ENCODE measurements at places on chromosomes 1 and 21.

- no peak for DNase-seq
Observed at GRCh38 chr1:154478013-154478412, 24.0 kb upstream of the TDRD10 start.

GRCh38 chr1:12383786-12384185, 154.0 kb downstream of the VPS13D start:
- DNase-seq, result no peak

DNA sequence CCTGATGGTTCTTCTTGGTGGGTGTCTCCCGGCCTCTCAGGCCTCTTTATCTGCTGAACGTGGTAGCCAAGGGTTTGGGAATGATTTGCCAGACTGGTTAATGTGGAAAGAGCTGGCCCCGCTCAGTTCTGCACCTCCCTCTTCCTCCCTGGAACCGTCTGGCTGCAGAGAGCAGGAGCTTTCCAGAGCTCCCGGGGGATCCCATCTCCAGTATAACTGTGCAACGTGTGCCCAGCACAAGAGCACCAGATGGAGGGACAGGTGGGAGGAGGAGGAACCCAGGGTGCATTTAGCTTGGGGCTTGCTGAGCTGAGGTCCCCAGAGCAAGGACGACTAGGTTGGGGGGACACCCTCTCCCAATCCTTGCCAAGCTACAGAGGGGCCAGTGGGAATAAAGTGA, 5.0 kb downstream of the TFF1 start:
- no peak for DNase-seq

DNA sequence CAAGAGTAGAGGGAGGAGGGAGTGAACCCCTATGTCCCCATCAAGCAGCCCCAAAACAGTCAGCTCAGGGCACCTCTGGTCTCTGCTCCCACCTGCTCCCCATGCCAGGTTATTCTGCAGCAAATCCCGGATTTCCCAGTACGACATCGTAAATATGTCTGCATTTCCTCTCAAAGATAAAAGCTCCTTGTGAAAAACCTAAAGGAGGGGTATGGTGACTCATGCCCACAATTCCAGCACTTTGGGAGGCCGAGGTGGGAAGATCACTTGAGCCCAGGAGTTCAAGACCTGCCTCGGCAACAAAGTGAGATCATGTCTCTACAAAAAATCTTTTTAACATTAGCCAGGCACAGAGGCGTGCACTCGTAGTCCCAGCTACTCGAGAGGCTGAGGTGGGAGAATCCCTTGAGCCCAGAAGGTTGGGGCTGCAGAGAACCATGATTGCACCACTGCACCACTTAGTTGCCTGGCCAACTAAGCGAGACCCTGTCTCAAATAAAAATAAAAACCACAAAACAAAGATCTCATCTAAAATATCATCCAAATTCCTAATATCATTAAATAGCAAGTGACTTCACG, 7.1 kb downstream of the ACOT7 start:
- no peak for DNase-seq

- DNase-seq, result no peak
Observed at GRCh38 chr1:113073479-113073950, 517 bp downstream of the LRIG2 start.

DNA sequence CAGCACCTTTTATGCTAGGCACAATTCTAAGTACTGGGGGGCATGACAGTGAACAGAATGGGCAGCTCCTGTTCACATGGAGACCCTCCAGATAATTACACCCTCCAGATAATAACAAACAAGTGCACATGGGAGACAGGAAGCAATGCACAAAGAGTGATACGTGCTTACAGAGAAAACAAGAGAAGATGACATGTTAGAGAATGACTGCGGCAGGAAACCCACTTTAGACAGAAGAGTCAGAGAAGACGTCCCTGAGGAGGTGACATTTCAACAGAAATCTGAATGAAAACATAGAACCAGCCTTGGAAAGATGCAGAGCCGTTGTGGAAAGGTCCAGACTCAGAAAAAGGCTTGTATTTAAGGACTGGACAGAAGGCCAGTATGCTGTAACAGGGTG, 54.7 kb upstream of the ARTN start:
- DNase-seq, result no peak

GRCh38 chr1:39395357-39395831, 96.0 kb upstream of the BMP8A start:
- DNase-seq, result no peak

GRCh38 chr1:208835781-208836180, 591.6 kb upstream of the PLXNA2 start:
- no peak for DNase-seq

- DNase-seq, result no peak
Observed at GRCh38 chr1:246122071-246122470, 385.0 kb downstream of the SMYD3 start.

DNA sequence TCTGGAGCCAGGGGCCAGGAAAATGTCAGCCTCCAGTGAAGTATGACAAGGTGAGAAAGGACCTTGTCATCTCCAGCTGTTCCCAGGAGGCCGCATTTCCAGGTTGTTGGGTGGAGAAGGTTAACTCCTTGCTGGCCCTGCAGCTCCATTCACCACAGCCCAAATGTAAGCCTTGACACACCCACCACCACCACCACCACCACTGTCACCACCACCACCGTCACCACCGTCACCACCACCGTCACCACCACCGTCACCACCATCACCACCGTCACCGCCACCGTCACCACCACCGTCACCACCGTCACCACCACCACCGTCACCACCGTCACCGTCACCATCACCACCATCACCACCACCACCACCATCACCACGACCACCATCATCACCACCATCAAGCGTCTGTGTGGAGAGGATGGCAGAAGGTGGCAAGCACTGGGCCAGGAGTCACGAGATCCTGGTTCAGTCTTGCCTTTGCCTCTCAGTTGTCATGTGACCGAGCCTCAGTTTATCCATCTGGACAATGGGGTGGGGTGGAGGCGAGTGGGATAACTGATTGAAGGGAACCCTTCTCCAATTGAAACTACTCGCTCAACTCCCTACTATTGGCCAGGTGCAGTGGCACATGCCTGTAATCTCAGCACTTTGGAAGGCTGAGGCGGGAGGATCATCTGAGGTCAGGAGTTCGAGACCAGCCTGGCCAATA, 21.2 kb upstream of the FAM131C start:
- no peak for DNase-seq

- DNase-seq, result no peak
Observed at GRCh38 chr21:39105341-39105765, 77.9 kb downstream of the PSMG1 start.

DNA sequence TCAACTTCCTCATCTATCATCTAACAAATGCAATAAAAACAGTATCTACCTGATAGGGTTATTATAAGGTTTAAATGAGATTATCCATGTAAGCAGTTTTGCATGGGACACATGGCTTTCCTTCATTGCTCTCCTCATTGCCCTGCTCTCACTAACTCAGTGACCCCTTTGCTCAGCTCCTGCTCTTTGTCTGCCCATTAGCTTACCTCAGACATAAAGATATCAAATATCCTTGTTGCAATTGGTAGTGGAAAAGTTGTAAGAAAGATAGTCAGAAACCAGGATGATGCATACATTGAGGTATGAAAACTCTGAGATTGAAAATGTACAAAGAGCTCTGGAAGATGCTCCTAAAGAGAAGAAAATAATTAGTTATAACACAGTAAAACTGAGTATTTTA, 89.8 kb downstream of the EVI5 start:
- DNase-seq, result no peak

- DNase-seq, result no peak
Observed at GRCh38 chr21:27104846-27105431, 138.1 kb upstream of the ADAMTS5 start.

DNA sequence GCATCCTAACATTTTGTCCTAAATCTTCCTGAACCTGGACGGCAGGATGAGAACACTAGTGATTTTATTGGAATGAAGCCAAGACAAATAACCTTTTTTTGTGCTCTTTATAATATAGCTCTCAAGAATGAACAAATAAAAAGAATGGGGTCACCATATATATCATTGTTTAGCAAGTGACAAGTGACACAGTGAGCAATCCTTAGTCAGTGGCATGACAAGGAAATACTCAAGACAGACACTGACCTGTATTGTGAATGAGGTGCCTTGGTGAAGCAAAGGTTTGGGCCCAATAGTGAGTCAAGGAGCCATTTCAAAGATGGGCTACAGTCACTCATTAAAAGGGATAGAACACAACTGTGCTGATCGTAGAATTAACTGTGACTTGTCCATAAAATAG, 35.7 kb downstream of the PTGFR start:
- DNase-seq, result no peak

- DNase-seq, result peak; percentile 21
Observed at GRCh38 chr1:24189528-24189927, 2.4 kb upstream of the IFNLR1 start.

DNA sequence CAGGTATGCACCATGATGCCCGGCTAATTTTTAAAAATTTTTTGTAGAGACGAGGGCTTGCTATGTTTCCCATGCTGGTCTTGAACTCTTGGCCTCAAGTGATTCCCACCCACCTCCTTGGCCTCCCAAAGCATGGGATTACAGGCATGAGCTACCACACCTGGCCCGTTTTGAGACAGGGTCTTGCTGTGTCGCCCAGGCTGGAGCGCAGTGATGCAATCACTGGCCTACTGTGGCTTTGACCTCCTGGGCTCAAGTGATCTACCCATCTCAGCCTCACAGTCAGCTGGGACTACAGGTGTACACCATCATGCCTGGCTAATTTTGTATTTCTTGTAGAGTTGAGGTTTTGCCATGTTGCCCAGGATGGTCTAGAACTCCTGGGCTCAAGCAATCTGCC, 7.5 kb upstream of the SH3D21 start:
- DNase-seq, result no peak

- no peak for DNase-seq
Observed at GRCh38 chr21:43869486-43870325, 4.7 kb downstream of the AGPAT3 start.

- no peak for DNase-seq
Observed at GRCh38 chr1:183896466-183897048, 91.6 kb downstream of the RGL1 start.

DNA sequence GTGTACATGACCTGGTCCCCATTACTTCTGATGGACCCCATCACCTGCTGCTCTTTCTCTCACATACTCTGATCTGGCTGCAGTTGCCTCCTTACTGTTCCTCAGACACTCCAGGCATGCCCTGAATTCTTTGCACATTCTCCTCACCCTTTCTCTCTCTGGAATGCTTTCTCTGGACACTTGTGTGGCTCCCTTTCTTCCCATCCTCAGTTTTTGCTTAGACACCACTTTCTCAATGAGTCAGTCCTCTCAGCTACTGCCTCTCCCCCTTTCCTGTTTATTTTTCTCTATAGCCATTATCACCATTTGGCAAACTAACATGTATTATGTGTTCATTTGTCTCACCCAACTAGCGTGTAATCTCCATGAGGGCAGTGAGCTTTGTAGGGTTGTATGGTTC, 28.1 kb downstream of the PLXNA2 start:
- DNase-seq, result no peak

GRCh38 chr1:219507437-219507836, 105.5 kb downstream of the ZC3H11B start:
- no peak for DNase-seq

GRCh38 chr1:236395230-236395946, 1.3 kb downstream of the EDARADD start:
- peak; percentile 57 for DNase-seq

- no peak for DNase-seq
Observed at GRCh38 chr1:193589597-193590040, 403.2 kb upstream of the B3GALT2 start.

- no peak for DNase-seq
Observed at GRCh38 chr1:186195377-186195931, 179.6 kb downstream of the TPR start.

- no peak for DNase-seq
Observed at GRCh38 chr1:52814465-52814864, 28.1 kb upstream of the ZYG11A start.

DNA sequence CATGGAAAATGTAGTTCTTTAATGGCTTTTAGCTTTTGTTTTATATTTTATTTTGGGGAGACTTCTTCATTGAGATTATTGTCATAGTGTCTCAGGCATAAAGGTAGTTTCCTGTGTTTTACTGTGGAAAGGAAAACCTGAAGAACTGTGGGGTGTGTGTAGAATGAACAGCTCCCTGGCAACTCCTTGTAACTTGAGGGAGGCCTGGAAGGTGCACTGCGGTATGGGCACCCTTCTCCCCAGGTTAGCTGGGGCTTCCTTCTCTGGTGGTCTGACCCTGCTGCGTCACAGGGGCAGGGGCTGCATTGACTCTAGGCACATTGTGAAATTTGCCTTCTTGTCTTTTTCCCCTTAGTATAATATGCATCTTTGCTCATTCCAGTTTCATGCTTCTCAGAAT, 1.7 kb downstream of the ATP1B1 start:
- no peak for DNase-seq

GRCh38 chr1:209651138-209651587, 1.1 kb downstream of the LAMB3 start:
- peak; percentile 53 for DNase-seq

DNA sequence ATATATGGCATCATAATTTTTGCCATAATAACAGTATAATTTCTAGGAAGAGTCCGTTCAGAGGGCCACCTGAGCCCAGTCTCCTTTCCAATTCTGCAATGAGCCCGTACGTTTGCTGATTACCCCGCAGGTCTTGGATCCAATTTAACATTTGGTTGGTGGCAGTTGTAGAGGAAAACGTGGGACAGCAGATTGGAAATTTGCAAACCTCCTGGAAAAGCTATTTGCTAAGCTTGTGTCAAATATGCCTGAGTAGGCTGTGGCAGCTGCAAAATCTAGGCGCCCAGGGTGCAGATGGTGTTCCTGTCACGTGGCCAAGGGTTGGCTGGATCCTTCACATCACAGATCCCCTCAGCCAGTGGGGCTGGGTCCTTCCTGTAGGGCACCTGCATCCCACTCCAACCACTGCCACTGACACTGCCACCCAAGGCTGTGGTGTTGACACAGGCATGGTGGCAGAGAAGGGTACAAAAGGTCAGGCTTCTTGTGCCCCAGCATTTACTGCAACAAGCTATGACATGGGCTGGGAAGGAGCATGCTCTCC, 174.8 kb upstream of the SYT6 start:
- DNase-seq, result no peak

DNA sequence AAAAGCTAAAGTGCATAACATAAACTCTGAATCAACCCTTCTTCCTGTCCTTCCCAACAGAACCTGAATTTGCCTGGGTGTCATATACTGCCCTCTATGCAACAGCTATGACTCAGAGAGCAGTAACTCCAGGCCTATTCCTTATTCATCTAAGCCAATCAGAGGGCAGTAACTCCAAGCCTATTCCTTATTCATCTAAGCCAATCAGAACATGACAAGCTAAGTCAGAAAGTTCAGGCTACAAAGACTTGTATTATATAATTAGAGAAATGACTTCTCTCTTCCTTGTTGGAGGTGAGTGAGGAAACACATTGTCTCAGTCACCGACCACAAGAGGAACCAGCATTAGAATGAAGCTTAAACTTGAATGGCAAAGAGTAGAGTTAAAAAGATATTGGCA, 26.2 kb upstream of the TADA1 start:
- no peak for DNase-seq

- DNase-seq, result no peak
Observed at GRCh38 chr1:209641832-209642172, 10.4 kb downstream of the LAMB3 start.

DNA sequence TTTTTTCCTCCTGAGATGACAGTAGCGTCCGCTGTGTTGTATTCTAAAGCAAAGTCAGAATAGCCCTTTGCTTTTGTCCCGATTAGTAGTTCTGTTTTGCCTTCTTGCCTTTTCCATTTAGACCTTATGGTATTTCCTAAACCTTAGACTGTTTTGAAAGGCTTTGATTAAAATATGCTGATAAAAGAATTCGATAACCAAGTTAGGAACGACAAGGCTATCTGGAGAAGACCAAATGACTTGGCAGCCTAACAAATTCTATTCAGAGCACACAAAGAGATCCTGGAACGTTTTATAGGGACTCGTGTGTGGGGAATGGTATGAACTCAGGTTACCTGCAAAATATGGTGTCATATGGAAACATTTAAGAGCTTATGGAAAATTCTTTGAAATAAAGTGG, 42.9 kb downstream of the NFIA start:
- DNase-seq, result no peak
